Activated T-cell treated with anti-CD3 and anti-CD28 coated beads, Interleukin-2, amount 50 U/mL, for 24 hours (primary cell): ENCODE measurements at places on chromosomes 11 and 22.

GRCh38 chr11:18106688-18107087, 806 bp upstream of the SAAL1 start:
- DNase-seq = no peak

- DNase-seq = no peak
Measured at GRCh38 chr22:32548039-32548438, 73.4 kb downstream of the FBXO7 start.

DNA sequence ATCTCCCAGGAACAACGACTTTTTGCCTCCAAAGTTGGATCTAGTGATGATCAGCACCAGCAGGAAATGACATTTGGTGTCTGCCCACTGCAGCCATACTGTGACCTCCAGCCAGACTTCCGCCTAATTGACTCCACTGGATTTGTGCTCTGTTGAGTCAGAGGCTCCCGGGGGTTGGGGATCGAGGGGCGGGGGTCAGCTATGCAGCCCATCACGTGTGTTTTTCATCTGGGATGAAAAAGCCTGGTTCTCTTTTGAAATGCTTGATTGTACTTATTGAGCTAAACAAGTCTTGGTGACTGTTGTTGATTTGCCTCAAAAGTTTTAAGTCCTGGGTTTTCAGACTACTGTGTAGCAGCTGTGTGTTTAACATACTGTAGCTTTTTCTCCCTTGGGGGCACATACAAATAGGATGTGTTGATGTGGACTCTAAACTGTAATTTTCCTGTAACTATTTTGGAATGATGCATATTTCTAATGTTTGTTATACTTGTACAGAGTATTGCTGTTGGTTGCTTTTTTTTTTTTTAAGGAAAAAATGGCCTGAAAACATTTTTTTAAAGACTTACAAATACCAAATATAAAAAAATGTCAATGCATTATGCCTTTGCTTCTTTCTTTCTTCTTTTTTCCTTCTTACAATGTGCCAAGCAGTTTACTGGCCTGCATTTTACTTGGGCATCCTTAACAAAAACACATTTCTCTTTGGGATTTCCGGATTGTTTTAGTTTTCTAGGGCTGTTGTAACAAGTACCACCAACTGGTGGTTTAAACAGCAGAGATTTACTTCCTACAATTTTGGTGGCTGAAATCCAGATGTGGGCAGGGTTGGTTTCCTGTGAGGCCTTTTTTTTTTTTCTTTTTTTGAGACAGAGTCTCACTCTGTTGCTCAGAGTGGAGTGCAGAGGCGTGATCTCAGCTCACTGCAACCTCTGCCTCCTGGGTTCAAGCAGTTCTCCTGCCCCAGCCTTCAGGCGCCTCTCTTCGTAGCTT, 46.1 kb upstream of the OR4B1 start:
- no peak for DNase-seq

GRCh38 chr11:33291004-33291777, 34.0 kb downstream of the HIPK3 start:
- DNase-seq = no peak

DNA sequence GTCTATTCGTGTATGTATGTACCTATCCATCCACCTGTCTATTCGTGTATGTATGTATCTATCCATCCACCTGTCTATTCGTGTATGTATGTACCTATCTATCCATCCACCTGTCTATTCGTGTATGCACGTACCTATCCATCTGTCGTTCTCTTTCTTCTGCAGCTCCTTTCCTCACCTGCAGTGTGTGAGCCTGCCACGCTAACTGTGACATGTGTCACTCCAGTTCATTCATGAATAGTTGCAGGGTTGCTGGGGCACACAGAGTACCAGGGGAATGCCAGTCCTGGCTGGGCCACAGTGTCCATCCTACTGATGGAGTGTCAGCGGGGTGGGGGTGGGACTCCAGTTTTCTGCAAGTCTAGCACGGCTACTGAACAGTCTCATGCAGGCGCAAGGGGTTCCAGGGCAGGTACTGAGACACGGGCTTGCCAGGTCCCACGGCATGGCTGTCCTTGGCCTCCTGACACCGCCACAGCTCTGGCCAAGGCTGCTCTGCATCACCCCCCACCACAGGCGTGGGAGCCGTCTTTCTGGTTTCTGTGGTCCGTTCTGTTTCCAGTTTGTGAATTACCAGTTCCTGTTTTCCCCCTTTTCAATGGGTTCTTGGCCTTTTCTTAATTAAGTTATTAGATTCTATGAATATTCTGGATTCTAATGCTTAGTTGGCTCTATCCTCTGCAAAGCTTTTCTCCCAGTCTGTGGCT, 88.8 kb upstream of the CLDN5 start:
- DNase-seq = no peak

GRCh38 chr11:76598426-76598839, 72.1 kb downstream of the LRRC32 start:
- no peak for DNase-seq

GRCh38 chr11:804599-804964, 449 bp downstream of the PIDD1 start:
- no peak for DNase-seq

GRCh38 chr11:33638608-33639007, 62.0 kb downstream of the C11orf91 start:
- no peak for DNase-seq

DNA sequence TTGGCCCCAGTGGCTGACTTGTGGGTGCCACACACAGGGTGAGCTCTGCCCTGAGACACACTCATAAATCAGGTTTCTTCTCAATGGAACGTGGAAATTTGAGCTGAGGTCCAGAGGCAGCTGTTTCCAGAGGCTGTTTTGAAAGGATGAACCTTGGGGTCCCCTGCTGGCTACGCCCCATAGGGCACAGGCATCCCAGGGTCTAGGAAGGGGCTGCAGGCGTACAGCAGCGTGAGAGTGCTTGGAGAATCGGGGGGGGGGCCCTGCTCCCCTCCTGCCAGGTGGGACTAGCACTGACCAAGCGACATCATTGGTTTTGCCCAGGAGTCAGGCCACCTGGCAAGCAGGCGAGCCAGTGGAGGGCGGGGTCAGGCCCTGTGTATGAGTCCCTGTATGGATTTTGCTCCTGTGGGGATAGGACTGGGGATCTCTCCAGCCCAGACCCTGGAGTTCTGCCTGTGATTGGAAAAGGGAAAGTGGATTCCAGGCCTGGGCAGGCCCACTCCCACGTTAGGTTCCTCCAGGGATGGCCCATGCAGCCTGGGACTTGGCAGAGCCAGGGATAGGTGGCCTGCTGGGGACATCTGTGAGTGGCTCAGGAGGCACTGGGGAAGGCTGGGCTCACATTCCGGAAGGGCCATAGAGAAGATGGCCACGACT, 61.0 kb downstream of the FBXO7 start:
- no peak for DNase-seq

- no peak for DNase-seq
Measured at GRCh38 chr11:92954003-92954402, 15.4 kb upstream of the MTNR1B start.

GRCh38 chr11:86938900-86939880, 16.0 kb downstream of the FZD4 start:
- no peak for DNase-seq

GRCh38 chr11:33692013-33692504, 8.6 kb downstream of the C11orf91 start:
- DNase-seq = no peak
